ENCODE measurements at places on chromosomes 3 and 15. TPM values are rescaled to one million over a fixed set of nuclear protein-coding genes. Genes with fewer than 3 reads are reported as not detected.

GRCh38 chr15:84797212-84797611 lies 19.9 kb upstream of the ALPK3 start:
- H3K36me3 ChIP-seq = peaks cover 57% of the 10 kb centered on the region
- no peaks in the 10 kb centered on the region for H3K4me1 ChIP-seq
- no peak overlapping the region for H3K27ac ChIP-seq
- no peak overlapping the region for H3K4me3 ChIP-seq
- no peak for DNase-seq

The DAZL gene
- total RNA-seq = not detected

- peak within 1 kb of the TSS; percentile 80 for H3K4me3 ChIP-seq
- H3K4me1 ChIP-seq = no peaks in the 10 kb centered on the region
- H3K27ac ChIP-seq = peak within 1 kb of the TSS; percentile 89
- H3K27me3 ChIP-seq = no peaks in the 10 kb centered on the region
- DNase-seq = peak; percentile 97
Observed at GRCh38 chr3:63911873-63912767, at the start of gene SCAANT1. Gene SCAANT1, minus strand, starts transcription at chr3:63912383.

GRCh38 chr3:167406876-167407492 lies 26.9 kb upstream of the ZBBX start:
- no peaks in the 10 kb centered on the region for H3K27me3 ChIP-seq
- no peak overlapping the region for H3K4me3 ChIP-seq
- DNase-seq = peak; percentile 38
- H3K27ac ChIP-seq = no peak overlapping the region
- no peaks in the 10 kb centered on the region for H3K4me1 ChIP-seq

The LTF gene
- total RNA-seq = 1,823 TPM

DNA sequence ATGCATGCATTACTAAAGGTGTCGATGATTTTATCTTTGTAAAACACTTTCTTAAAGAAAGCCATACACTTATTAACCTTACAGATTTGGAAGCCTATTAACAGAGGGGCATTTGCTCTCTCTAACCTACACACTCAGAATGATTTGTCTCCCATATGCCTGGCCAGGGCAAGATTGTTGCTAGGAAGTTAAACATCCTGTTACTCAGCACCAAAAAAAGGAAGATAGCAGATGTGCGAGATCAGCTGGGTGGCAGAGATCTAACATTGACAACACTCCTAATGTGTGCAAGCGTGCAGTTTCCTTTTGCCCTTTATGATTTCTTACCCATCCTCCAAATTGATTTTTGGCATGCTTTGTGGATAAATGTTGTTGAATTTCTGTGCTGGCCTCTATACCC lies 73.9 kb upstream of the TMEM108 start:
- H3K4me3 ChIP-seq = no peak overlapping the region
- DNase-seq = no peak
- no peak overlapping the region for H3K27ac ChIP-seq
- no peaks in the 10 kb centered on the region for H3K27me3 ChIP-seq
- no peaks in the 10 kb centered on the region for H3K36me3 ChIP-seq

The SPESP1 gene
- 4.1 TPM for total RNA-seq

DNA sequence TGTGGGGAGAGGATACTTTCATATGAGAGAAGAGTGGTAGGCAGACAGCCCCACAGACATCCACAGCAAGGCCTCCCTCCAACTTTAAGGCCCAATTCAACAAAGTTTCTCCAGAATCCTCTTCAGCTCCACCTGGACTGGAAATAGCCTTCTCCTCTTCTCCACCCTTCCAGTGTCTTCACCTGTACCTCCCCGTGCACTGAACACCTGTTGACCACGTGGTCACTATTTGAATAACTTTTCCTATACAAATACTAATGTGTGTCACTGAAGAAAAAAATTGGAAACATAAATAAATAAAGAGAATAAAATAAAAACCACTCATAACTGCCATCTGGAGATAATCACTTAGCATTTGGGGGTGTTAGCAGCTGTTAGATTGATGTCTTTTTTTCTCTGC lies 52.9 kb downstream of the CCNL1 start:
- DNase-seq = no peak
- no peaks in the 10 kb centered on the region for H3K27me3 ChIP-seq
- H3K36me3 ChIP-seq = no peaks in the 10 kb centered on the region
- H3K27ac ChIP-seq = no peak overlapping the region
- no peaks in the 10 kb centered on the region for H3K4me1 ChIP-seq

- no peaks in the 10 kb centered on the region for H3K4me1 ChIP-seq
- no peak overlapping the region for H3K4me3 ChIP-seq
- no peak for DNase-seq
- no peaks in the 10 kb centered on the region for H3K36me3 ChIP-seq
Observed at GRCh38 chr15:45827275-45827674, 192.4 kb downstream of the SQOR start.

The C15orf62 gene
- 1.4 TPM for total RNA-seq

- H3K36me3 ChIP-seq = peaks cover 6% of the 10 kb centered on the region
- H3K4me3 ChIP-seq = no peak overlapping the region
- H3K4me1 ChIP-seq = peaks cover 5% of the 10 kb centered on the region
- DNase-seq = no peak
Observed at GRCh38 chr3:14138109-14138877, 13.4 kb downstream of the TMEM43 start.

DNA sequence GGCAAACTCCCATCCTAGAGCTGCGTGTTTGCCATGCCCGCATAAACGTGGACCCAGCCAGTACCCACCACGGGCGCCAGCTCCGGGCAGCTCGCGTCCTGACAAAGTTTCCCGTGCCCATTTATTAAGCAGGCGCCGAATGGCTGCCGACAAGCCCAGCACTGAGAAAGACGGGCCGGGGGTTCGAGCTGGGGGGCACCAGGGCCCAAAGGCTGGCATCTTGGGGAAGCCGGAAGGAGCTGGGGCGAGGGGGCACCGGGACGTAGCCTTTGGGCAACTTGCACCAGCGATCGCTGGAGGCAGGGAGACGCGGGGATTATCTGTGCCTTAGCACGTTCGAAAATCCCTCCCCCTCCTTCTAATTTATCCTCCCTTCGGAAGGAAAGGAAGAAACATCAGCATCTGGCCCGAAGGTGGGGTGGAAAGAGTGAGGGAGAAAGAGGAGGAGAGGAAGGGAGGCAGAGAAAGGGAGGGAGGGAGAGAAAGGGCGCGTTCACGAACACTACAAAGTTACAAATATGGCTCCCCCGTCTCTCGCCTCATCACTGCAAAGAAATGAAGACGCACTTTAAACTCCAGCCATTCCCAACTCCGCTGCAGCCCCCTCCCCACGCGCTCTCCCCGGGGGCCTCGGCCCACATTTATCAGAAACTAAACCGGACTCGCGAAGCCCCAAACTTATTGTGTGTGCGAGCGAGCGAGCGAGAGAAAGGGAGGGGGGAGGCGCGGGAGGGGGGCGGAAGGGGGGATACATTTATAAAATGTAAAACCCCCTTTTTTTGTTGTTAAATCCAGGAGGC lies 1.0 kb downstream of the ANP32A start:
- H3K36me3 ChIP-seq = no peaks in the 10 kb centered on the region
- peak overlapping the region; percentile 98 for H3K4me3 ChIP-seq
- peak overlapping the region; percentile 99 for H3K27ac ChIP-seq
- H3K27me3 ChIP-seq = no peaks in the 10 kb centered on the region

DNA sequence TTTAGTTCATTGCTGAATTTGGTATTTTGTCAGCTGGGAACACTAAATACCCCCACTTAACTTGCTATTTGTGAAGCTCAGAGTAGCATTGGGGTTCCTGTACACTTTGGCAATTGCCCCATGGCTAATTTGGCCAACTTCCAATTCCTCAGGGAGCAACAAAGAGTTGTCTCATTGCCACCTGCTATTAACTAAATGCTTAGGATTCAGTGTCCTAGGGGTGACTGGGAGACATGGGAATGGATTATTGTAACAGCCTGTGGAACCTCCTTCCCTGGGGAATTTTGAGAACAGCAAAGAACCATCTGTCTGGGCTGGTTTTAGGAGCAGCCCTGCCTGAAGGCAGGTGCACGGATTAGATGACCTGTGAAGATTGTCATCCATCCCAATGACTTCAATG lies 437.4 kb upstream of the TPRG1 start:
- no peak overlapping the region for H3K27ac ChIP-seq
- H3K4me1 ChIP-seq = no peaks in the 10 kb centered on the region
- H3K4me3 ChIP-seq = no peak overlapping the region
- no peak for DNase-seq
- no peaks in the 10 kb centered on the region for H3K27me3 ChIP-seq

DNA sequence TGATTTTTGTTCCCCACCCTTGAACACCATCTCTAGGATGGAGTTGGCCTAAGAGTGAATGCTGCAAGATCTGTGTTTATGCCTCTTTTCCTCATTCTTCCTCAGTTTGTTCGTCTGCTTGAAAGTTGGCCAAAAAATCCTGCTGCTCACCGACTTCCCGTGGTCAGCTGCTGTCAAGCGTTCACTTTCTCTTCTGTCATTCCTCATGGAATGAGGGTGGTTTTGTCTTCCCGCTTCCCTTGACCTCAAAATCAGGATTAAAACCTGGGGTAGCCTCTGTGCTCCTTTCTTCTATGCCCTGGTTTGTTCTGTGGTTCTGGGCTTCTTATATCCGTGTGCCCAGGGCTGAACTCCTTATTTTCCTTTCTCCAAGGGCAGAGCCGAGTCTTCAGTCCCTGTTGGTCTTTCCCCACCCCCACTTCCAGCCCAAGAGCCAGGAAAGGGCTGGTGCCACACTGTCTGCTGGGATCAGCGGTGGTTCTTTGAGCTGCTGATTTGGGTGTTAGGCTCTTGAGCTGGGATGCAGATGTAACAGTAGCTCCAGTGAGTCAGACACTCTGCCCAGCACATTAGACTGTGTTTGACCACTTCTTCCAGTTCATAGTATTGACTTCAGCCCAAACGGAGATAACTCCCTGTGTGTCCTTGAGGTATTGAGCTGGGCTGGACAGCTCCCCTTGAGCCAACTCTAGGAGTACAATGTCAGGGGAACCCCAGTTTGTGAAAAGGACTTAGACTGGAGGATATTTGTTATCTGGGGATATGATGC lies 2.3 kb downstream of the SERF2 start:
- H3K27ac ChIP-seq = no peak overlapping the region
- peak overlapping the region; percentile 100 for H3K4me3 ChIP-seq
- H3K4me1 ChIP-seq = peaks cover 38% of the 10 kb centered on the region
- DNase-seq = no peak
- H3K36me3 ChIP-seq = peaks cover 11% of the 10 kb centered on the region

The MCF2L2 gene
- 1.7 TPM for total RNA-seq

The SLC28A1 gene
- 12.8 TPM for total RNA-seq

DNA sequence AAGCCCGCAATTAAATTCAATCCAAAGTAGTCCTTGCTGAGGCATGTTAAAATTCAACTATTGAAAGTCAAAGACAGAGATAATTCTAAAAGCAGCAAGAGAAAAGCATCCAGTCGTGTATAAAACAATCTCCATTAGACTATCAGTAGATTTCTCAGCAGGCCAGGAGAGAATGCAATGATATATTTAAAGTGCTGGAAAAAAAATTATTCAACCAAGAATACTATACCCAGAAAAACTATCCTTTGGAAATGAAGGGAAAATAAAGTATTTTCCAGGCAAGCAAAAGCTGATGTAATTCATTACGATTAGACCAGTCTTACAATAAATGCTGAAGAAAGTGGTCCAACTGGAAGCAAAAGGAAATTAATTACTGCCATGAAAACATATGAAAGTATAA lies 113.5 kb downstream of the TRIM42 start:
- H3K4me3 ChIP-seq = no peak overlapping the region
- H3K27ac ChIP-seq = no peak overlapping the region
- no peak for DNase-seq

- no peak for DNase-seq
- no peak overlapping the region for H3K4me3 ChIP-seq
- no peak overlapping the region for H3K27ac ChIP-seq
Observed at GRCh38 chr3:31760654-31761053, 220.4 kb downstream of the OSBPL10 start.

DNA sequence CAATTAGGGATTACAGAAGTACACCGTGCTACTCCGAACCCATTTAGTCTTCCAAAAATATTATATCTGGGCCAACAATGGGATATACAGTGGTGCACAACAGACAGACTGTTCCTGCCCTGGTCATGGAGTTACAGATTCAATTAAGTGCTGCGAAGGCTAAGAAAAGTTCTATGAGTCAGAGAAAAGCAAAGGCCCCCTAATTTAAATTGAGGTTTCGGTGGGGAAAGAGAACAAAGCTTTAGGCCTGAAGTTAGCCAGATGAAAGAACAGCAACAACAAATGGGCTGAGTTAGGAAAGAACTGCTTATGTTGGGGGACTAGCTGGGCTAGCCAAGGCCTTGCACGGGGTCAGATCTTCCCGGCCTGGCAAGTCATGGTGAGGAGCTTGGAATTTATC lies 131.8 kb downstream of the MDFIC2 start:
- H3K4me3 ChIP-seq = no peak overlapping the region
- DNase-seq = no peak
- H3K27ac ChIP-seq = no peak overlapping the region
- H3K27me3 ChIP-seq = no peaks in the 10 kb centered on the region
- H3K4me1 ChIP-seq = no peaks in the 10 kb centered on the region

- H3K36me3 ChIP-seq = no peaks in the 10 kb centered on the region
- H3K27me3 ChIP-seq = no peaks in the 10 kb centered on the region
- peak overlapping the region; percentile 51 for H3K27ac ChIP-seq
- DNase-seq = no peak
- peaks cover 2% of the 10 kb centered on the region for H3K4me1 ChIP-seq
Observed at GRCh38 chr15:41401904-41402267, 410 bp downstream of the NDUFAF1 start.

GRCh38 chr3:175746308-175746707 lies 887.2 kb downstream of the NAALADL2 start:
- H3K27me3 ChIP-seq = no peaks in the 10 kb centered on the region
- no peaks in the 10 kb centered on the region for H3K4me1 ChIP-seq
- no peaks in the 10 kb centered on the region for H3K36me3 ChIP-seq
- H3K27ac ChIP-seq = no peak overlapping the region

- no peak overlapping the region for H3K27ac ChIP-seq
- H3K27me3 ChIP-seq = peaks cover 2% of the 10 kb centered on the region
- no peak for DNase-seq
- H3K36me3 ChIP-seq = no peaks in the 10 kb centered on the region
- H3K4me1 ChIP-seq = peaks cover 5% of the 10 kb centered on the region
Observed at GRCh38 chr3:132726341-132726823, 4.2 kb upstream of the NPHP3 start.

DNA sequence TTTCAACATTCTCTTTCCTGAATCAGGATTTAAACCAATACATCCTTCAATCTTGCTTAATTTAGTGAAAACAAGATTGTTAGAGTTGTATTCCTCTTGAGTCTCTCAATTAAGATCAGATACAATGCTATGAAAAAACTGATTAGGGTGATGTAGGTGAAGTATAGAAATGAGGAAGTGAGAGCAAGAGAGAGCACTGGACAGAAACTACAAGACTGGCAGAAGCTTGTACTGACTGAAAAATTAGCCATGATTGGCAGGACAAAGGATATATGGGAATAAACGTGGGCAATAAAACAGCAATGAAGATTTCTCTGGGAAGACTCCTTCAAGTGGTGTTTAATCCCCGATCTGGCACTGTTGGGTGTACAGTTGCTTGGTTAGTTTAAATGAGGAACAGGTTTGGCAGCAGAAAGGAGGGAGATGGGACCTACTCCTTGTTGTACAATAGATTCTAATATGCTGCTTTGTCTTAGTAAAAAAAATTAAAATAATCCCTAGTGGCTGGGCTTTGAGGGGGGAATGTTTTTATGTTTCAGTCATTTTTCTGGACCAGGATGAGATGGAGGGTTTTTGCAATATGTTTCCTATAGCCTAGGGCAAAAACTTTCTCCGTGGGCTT lies 252.7 kb downstream of the SLC9A9 start:
- no peak for DNase-seq
- H3K4me3 ChIP-seq = no peak overlapping the region
- H3K36me3 ChIP-seq = no peaks in the 10 kb centered on the region
